ENCODE measurements at places on chromosomes 2 and 18.

DNA sequence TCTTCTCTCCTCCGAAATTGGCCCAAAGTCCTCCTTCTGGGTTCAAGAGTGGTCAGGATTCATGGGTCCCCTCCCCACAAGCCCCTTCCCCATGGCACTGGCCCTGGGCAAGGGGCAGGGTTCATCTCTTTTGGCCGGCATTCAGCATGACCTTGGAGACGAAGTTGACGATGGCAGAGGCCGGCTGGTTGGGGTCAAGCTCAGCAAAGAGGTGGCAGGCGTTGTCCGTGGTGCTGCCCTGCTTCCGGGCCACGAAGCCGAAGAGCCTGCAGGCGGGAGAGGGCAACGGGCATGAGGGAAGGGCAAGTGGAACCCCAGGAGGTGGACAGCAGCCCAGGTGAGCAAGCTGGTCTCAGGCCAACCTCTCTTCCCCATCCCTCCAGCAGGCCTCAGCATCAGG is 198.5 kb downstream of the TNS1 start:
- DNase-seq: no peak

GRCh38 chr2:62361964-62362363 is 144.0 kb downstream of the TMEM17 start:
- DNase-seq: no peak

- DNase-seq: no peak
These were observed 32.6 kb downstream of the FASTKD2 start for GRCh38 chr2:206798000-206798399.

DNA sequence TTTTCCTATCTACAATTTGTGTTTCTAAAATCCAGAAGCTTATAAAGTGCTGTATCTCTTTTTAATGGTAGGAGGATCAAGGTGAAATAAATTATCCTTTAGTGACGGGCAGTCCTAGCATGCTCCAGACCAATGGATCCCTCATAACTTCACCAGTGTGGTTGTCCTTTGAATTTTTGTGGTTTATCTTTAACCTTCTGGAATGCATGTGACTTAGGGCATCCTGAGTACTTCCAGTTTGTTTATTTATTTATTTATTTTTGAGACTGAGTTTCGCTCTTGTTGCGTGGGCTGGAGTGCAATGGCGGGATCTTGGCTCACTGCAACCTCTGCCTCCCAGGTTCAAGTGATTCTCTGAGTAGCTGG is 40.4 kb downstream of the NUP35 start:
- no peak for DNase-seq

DNA sequence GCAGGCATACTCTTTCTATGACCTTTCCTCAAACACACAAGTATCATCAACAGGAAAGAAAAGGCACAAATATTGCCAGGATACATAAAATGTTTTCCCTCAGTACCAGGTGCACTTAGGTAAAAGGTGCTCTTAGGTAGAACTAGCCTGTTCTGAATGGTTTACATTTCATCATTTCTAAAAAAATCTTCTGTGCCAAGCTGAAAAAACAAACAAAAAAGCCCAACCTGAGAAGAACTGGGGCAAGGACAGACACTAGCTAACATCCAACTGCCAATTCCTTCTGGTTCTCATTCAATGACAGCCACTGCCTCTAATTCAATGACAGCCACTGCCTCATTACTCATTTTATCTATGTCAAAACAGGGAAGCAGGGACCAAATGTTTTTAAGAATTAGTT is 68.5 kb downstream of the SPIRE1 start:
- no peak for DNase-seq

- DNase-seq: no peak
These were observed 240.3 kb upstream of the CELF4 start for GRCh38 chr18:37805773-37806404.

DNA sequence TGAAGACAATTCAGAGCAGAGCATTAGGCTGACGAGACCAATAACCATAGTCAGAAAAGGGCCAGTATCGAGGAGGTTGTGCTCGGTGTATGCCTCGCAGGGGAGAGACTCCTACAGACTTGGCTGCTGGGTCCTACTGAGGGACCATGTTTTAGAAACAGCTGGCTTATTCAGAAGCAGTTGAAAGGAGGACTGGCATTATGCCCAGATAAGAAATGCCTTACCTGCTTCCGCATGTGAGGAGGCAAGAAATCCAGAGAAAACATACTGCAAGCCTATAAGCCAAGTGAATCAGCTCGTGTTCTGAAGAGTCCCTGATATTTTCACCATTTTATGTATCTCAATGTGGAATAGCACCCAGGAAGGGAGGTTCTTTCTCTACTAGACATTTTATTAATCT is 434.7 kb downstream of the GRB14 start:
- DNase-seq: no peak

DNA sequence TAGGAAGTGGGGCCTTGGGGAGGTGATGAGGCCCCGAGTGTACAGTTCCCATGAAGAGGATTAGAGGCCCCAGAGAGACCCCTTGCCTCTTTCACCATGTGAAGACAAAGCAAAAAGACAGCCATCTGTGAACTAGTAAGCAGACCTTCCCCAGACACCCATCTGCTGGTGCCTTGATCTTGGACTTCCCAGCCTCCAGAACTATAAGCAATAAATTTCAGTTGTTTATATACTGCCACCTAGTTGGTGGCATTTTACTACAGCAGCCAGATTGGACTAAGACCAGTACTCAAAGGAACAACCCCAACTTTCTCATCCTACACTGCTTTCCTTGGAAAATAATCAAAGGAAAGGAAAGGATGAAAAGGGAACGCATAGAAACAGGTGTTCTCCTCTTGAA is 27.9 kb upstream of the CREG2 start:
- no peak for DNase-seq

DNA sequence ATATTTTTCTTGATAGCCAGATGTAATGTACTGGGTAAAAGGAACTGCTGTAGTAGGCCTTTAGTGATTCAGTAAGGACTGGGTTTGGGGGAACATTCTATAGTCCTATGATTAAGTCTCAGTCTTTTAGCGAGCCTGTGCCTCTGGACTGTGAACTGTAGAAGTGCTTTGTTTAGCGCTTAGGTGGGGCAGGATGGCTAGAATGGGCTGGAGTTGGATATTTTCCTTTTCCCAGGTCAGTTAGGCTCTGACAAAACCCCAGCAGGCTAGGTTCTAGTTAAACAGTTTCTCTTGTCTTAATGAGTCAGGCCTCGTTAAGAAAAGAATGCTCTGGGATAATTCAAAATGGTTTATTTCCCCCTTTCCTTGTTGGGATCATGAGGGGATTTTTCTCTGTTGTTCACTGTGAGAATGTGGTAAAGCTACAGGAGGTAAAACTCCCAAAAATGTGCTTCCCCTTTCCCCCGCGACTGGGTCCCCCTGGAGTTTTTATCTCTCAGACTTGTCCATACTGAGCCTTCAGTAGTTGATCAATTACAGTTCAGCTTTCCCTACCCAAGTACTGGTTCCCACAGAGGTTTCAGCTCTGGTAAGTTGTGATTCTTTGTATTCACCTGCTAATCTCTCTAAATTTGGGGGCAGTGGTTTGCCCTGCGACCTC is 31.5 kb downstream of the EHBP1 start:
- no peak for DNase-seq

- no peak for DNase-seq
These were observed 65.1 kb downstream of the HPCAL1 start for GRCh38 chr2:10367472-10368439.

DNA sequence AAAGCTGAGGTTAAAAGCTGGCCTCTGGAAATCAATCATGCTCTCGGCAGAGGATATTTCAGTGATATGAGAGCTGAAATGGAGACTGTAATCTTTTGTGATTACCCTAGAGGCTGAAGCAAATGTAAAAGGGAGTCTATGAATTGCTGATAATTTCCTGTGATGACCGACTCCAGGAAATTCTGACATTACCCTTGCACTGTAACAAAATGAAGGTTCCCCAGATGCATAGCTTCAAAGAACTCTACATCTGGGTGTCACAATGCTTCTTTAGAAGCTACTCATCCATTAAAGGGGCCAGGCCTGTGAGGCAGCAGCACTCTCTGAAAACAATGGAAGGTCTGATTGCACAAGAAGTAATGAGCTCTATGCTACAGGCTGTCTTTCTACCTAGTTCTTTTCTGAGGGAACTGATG is 268.2 kb upstream of the SESTD1 start:
- no peak for DNase-seq

DNA sequence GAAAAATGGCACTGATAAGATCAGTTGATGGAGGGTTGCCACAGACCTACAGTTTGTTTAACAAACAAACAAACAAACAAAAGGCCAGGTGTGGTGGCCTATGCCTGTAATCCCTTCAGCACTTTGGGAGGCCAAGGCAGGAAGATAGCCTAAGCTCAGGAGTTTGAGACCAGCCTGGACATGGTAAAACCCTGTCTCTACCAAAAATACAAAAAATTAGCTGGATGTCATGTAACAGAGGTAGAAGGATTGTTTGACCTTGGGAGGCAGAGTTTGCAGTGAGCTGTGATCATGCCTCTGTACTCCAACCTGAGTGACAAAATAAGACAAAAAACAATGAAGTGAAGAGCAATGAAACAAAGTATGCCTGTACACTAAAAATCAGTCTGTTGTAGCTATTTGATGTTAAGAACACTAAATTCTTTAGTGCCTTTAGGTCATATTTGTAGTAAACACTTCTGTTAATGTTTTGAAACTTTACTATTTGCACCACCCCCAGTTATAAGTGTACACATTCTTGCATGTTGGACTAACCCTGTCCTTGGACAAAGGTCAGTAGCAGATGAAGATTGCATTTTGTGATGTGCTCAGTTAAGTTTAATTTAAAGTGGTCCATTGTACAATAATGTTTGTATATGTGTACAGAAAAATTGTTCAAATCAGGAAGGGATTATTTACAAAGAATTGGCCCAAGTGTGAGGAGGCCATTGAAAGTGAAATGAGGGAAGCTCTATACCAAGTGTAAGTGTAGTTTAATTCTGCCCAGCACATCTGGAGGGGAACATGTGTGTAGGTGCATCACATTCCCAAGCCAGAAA is 73.9 kb downstream of the KYNU start:
- no peak for DNase-seq

DNA sequence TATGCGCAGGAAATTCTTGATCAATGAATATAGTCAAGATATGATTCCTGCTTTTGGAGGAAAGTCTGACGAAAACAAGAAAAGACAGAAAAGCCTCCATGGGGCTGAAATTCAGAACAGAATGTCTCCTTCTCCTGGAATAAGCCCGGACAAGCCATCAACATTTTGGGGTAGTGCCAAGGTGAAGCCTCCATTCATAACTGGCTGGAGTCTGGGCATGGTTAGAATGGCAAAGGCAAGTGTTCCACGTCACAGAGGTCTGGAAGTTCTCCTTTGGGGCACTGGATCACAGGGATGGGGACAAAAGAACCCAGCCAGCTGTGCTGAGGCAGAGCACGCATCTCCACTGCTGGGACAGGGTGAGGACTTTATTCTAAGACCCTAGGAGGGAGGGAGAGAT is 505.7 kb downstream of the CMPK2 start:
- no peak for DNase-seq

GRCh38 chr2:239371726-239372686 is 28.8 kb downstream of the HDAC4 start:
- DNase-seq: no peak

GRCh38 chr2:112074506-112074905 is 19.4 kb downstream of the TMEM87B start:
- DNase-seq: no peak

GRCh38 chr18:63412953-63413352 is 9.3 kb downstream of the VPS4B start:
- DNase-seq: no peak

DNA sequence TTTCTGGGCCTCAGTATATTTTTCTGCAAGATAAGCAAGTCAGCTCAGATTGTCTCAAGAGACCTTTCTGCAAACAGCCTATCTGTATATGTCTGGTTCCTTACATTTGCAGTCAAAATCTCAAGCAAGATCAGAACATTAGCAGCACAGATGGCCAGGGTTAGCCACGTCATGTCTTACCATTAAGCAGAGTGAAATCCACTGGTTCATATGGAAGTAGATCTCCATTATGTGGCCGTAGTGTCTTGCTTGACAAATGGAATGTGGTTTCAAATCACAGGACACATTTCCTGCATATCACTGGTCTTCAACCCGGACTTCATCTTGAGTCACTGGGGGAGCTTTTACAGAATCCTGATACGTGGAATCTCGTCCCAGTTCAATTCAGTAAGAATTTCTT is 500.2 kb downstream of the FBXO15 start:
- no peak for DNase-seq

DNA sequence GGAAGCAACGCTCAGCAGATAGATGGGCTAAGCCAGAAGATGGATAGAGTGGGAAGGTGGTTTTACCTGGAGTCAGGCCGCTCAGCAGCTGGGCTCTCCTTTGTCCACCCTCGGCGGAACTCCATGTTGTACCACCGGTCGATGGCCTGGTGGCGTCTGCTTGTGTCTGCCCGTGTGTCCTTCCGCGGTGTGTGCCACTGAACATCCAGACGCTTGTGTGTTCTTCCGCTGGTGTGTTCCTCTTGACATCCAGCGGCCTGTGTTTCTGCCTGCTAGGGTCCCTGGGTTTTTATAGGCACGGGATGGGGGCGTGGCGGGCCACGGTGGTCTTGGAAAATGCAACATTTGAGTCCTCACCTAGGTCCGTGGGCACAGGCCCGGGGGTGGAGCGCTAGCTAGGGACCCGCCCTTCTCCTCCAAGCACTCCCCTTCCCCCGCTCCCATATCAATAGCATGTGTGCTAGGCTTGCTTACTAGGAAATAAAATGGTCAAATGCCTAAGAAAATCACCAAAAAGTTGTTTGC is 1431.7 kb upstream of the ACVR2A start:
- no peak for DNase-seq

GRCh38 chr2:64124571-64124970 is 19.6 kb downstream of the PELI1 start:
- DNase-seq: no peak

- DNase-seq: no peak
These were observed 327.9 kb upstream of the SYT4 start for GRCh38 chr18:43605224-43605623.

DNA sequence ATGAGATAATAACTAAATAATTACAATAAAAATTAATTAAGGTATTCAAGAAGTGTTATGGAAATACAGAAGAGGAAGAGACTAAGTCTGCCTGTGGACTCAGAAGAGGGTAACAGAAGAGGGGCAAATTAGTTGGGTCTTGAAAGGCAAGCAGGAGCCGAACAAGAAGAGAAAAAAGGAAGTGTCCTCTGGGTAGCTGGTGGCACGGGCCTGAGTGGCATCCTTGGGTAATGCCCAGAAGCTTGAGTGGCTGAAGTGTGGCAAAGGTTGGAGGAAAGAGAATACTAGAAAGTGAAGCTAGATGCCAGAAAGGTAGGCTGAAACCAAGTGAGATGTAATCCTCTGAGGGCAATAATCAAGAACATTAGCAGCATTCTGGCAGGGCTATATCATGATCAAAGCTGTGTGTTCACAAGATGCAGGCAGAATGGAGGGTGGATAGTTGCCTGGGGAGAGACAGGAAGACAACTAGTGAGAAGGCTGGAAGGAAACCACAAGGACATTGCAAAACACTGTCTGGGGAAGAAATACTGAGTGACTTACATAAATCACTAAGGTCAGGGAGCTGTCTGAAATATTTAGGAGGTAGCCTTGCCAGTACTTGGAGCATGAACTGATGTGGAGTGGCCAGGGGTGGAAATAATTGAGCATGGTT is 16.2 kb downstream of the DOCK10 start:
- DNase-seq: no peak

DNA sequence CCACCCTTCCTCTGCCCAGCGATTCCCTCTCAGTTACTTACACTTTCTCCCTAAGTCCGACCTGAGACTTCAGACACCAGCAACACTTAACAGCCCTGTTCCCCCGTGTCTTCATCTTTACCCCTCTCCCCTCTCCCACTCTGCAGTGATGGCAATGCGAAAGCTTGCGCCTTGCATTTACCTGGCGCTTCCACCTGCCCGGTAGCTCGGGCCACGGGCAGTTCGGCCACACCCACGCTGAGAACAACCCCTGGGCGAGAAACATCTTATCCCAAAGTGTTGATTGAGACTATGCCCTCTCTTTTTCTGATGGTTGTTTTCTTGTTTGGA is 558 bp downstream of the DNAJC10 start:
- no peak for DNase-seq
